ENCODE measurements at places on chromosomes 5 and 9.

GRCh38 chr9:20189871-20190270, 401.0 kb upstream of the SLC24A2 start:
- no peak for DNase-seq

GRCh38 chr5:52580921-52581320, 206.8 kb upstream of the ITGA1 start:
- DNase-seq: no peak

- DNase-seq: no peak
These were observed 75.7 kb downstream of the ZNF608 start for GRCh38 chr5:124670722-124671184.

- no peak for DNase-seq
These were observed 103.4 kb downstream of the TRIO start for GRCh38 chr5:14246350-14247053.

GRCh38 chr5:124402144-124402581, 344.3 kb downstream of the ZNF608 start:
- no peak for DNase-seq

GRCh38 chr5:143588933-143589662, 185.6 kb upstream of the NR3C1 start:
- DNase-seq: no peak

DNA sequence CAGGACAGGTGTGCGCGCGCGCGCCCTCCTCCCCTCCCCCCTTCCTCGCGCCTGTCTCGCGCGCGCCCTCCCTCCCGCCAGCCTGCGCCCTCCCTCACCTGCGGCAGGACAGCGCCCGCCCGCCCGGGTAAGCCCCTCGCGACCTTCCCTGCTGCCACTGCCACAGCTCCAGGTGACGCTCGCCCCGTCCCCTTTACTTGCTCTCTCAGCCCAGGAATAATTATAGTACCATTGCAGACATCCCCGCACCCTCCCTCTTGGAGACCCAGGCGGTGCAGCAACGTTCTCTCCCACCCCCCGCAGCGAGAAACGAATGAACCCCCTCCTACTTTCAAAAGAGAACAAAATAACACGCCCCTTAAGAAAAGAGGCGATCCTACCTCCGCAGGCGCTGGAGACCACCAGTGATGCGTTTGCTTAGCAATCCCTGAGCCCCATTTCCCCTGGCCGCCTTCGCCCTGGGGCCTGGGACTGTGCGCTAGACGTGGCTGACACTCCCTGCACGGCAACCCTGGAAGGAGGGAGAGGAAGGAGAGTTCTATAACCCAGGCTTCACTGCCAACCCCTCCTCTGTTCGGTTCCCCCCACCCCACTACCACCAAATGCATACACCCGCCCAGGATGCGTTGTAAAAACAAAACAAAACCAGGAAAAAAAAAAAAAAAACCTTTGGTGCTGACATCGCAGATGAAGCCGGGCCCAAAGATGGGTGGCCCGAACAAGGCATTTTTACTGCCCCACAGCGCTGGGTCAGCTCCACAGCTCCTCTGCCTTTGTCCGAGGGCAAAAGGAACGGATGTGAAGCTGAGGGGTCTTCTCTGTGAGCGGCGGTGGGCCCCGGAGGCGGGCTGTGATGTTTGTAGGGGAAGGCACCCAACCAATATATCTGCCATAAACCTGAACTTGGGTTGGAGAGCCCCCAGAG, 5.6 kb upstream of the PURA start:
- no peak for DNase-seq

- DNase-seq: peak; percentile 36
These were observed at the start of gene TEK for GRCh38 chr9:27108981-27109541. Gene TEK (plus strand): TSS chr9:27109225. CDS start chr9:27109591, 366 bp downstream.

DNA sequence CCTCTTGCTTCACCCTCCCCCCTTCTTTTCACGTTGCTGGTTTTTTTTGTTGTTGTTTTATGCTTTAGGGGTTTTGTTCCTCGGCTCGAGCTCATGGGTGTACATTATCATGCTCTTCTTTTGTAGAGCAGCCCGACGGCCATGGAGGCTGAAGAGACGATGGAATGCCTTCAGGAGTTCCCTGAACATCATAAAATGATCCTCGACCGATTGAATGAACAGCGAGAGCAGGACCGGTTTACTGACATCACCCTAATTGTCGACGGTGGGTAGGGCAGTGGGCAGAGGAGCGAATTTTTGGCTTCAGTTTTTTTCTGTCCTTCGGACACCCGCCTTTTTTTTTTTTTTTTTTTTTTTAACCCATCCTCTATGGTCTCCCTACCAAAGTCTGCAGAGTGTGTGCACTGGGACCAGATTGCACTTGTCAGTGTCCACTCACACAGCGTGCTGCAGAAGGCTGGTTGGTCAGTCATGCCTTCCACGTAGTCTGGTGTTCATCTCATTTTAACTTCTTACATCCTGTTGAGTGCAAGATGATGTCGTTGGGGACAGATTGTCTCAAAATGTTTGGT, 1.3 kb downstream of the ZNF131 start:
- DNase-seq: no peak

DNA sequence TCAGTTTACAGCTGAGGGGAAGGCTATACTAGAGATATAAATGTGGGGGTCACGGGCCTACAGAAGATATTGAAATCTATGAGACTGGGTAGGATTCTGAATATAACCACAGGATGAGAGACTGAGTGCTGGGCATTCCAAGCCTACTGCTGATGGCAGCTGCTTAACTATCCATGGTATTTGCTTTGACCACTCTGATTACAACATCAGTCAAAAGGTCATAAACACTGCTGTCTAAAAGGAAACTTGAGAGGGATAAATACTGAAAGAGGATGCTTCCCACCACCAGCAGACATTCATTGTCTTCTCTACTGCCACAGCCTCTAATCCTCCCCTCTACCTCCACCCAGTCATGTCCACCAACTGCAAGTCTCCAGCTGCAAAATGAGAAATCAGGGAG, 3.8 kb downstream of the ZNF622 start:
- no peak for DNase-seq

DNA sequence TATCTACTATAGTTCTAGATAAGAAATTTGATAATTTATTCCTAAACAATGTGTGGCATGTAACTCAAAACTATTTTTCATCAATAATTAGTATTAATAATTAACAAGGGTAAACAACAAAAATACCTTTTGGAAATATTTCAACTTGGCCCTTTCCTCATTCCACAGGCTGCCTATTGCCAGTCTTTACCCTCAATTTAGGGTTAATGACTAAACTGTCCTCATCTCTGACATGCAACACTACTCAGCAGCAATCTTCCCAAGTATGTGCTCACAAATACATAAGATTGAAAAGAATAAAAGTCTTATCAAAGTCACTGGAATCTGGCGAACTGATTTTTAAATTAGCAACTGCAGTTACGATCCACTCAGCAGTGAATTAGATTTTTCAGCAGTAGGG, 153.6 kb downstream of the GLIS3 start:
- DNase-seq: no peak

GRCh38 chr9:35909687-35910612, 660 bp downstream of the SPAAR start:
- DNase-seq: no peak

DNA sequence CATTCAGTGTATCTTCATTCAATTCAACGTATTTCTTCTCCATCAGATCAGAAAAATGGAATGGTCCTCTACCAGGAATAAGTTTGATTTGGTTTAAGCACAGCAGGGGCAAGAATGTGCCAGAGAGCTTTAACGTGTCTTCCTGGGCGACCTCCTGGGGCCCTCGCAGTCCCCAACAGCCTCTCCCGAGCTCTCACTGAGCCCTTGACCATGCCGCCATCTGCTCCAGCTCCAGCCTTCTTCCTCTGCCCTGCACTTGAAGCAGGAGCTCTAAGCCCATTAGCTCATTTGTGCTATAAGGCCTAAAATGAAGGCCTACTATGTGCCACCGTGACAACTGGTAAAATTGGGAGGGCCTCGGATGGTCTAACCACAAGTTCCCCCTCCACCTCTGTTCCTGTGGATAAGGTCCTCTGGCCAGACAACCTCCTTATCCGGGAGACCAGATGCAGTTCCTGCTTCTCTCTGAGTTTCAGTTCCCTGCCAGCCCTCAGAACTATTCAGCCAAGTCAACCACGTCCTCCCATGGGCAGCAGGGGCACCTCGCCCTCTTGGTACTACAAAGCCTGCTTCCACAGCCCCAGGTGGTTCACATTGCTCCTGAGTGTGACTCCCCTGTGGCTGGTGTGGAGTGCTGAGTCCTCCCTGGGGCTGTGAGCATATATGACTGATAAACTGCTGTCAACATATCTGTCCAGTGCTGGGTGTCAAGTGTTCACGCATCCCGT, 35.8 kb downstream of the C5orf15 start:
- DNase-seq: no peak

GRCh38 chr5:170722316-170722715, 61.2 kb upstream of the GABRP start:
- DNase-seq: no peak

DNA sequence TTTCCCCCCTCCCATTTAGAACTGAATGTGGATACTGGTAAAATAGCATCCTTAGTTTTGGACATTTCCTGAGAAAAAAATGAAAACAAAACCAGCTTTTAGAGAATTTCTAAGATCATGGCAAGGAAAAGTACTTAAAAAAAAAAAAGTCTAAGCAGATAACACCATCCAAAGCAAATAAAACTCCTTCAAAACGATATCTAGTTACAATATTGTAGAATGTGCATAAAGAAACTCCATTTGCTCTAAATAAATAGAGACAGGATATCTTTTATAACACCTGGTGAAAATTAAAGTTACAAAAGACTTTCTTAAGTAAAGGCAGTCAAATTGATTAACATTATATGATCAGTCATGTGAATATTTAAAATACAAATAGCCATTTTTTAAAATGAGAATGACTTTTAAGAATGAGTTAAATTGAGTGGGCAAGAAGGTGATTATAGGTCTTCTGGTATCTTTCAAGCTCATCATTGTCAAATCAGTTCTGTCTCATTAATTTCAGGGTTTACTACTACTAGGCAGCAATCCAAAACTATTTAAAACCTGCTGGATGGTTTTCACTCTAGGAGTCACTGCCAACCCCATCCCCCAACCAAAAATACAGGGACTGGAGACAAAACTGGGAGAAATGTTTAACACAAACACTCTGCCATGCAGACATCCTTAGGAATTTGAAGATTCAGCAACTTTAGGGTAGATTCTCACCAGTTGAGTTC, 382.6 kb downstream of the ADGRV1 start:
- no peak for DNase-seq

GRCh38 chr5:113271015-113271414, 163.8 kb downstream of the TSSK1B start:
- no peak for DNase-seq

GRCh38 chr5:95045181-95045965, 239.5 kb downstream of the MCTP1 start:
- DNase-seq: no peak

DNA sequence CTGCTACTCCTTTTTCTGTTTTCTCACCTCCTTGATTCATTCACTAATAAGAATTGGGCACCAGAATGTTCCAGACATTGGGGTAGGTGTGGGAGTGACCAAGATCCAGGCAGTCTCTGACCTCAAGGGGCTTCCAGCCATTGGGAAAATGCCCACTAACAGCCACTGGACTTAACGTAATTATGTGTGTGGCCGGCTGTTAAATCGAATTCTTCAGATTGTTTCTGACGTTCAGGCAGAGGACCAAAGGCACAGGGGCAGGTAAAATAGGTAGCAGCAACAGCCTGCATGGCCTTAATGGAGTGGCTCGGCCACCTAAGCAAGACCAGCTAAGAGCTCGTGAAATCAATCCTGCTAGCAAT, 48.4 kb upstream of the CKMT2 start:
- no peak for DNase-seq

DNA sequence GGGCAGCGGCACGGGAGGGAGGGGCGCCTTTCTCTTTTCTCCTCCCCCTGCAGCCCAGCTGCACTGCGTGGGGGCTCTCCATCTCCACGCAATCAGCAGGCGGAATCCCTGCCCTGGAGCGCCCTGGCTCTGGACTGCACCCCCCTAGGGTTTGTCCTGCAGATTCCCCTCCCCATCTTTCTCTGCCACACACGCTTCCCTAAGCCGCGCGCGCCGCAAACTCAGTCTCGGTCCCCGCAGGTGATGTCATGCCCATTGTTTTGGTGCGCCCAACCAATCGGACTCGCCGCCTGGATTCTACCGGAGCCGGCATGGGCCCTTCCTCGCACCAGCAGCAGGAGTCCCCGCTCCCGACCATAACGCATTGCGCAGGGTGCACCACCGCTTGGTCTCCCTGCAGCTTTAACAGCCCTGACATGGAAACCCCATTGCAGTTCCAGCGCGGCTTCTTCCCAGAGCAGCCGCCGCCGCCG, at the start of gene KCNN2:
Gene KCNN2, plus strand, starts transcription at position 347 of the 473 bp plus-strand sequence. Its CDS starts 70 bp downstream, at position 417.
- DNase-seq: peak; percentile 68

DNA sequence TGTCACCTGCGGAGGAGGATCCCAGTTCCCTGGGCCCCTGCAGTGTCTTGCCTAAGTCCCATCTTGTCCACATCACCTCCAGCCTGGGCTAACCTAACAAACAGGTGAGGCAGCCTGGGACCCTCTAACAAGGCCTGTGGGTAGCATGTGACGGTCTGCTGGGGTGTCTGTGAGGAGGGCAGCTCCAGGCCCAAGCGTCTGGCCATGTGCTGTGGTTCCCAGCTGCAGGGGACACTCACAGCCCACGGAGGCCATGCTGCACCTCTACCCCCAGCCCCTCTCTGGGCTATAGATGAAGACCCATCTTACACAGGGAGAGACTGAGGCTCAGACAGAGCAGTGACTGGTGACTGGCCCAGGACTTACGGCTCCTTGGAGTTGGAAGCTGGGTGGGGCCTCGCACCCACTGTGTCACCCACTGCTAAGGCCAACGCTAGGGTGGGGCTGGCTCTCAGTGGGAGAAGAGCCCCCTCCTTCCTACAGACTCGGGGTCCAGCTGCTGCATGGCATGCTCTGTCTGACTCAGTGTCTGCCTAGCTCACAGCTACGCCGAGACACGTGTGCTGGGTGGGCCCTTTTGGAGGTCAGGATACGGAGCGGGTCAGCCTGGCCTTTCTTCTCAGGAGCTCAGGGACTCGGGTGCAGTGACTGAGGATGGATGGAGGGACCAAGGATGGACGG, 40.8 kb upstream of the RNF130 start:
- DNase-seq: no peak

DNA sequence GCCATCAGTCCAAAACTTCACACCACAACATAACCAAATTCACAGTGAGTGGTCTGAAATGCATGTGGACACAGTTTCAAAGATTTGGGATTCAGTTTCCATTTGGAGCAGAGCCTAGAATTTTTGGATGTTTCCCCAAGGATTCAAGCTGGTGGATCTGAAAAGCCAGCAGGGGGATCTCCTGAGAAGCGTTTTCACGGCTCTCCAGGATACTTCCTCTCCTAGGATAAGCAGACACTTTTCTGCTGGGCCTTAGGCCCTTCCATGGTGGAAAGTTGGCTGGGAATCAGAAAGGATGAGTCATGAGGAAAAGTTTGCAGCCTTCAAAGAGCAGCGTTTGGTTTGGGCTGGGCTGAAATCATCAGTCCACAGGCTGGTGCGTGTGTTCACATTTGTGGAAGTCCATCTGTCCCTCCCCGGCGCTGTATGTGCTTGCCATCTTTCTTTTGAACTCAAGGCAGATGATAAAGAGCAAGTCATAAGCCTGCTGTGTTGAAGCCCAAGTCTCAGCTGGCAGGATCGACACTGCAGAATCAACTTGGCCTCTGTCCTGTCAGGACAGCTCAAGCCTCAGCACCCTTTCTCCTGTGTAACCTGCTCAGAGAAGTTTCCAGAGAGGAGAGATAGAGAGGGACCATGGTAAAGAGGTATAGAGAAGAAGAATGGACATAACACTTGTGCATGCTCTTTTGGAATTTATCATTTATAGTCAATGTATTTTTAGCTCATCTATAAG, 152.6 kb upstream of the MSX2 start:
- peak; percentile 83 for DNase-seq

GRCh38 chr5:101539315-101539714, 636.2 kb upstream of the ST8SIA4 start:
- DNase-seq: no peak
